Stimulated activated CD4-positive, alpha-beta T cell treated with anti-CD3 and anti-CD28 coated beads, Interleukin-15, amount 100 ng/mL, for 1 hour (primary cell): ENCODE measurements at places on chromosomes 3 and 15.

GRCh38 chr3:123153125-123154019 is 48.4 kb upstream of the SEC22A start:
- DNase-seq, result no peak

GRCh38 chr15:53869044-53869805 is 109.0 kb upstream of the UNC13C start:
- no peak for DNase-seq

DNA sequence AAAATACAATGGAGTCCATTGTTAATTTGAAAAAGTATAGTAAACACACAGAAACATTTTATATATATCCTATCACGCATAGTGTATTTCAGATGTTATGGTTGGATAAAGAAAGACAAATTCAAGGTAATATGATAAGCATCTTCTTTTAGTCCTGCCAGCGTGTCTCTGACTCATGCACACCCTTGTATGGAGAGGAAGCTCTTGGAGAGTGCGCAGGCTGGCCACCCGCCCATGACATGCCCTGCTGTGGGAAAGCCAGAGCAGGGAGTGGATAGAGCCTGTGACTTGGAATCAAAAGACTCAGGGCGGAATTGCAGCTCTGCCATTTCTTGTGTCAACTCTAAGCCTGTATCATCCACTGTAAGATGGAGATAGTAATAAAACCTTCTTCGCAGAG is 23.0 kb upstream of the COPG1 start:
- DNase-seq, result no peak

- DNase-seq, result no peak
Observed at GRCh38 chr3:52052831-52053306, 3.5 kb downstream of the DUSP7 start.

DNA sequence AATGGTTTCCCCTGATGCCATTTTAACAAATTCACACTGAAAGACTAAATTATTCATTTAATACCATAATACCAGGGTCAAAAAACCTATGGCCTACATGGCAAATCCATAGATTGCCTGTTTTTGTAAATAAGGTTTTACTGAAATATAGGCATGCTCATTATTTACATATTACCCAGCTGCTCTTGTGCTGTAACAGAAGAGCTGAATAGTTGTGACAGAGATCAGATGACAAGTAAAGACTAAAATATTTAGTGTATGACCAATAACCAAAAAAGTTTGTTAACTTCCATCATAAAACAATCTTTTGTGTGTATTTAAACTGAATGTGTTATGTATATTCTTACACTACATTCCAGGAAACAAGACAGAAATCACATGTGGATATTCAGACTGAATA is 60.2 kb downstream of the DENND4A start:
- DNase-seq, result no peak

DNA sequence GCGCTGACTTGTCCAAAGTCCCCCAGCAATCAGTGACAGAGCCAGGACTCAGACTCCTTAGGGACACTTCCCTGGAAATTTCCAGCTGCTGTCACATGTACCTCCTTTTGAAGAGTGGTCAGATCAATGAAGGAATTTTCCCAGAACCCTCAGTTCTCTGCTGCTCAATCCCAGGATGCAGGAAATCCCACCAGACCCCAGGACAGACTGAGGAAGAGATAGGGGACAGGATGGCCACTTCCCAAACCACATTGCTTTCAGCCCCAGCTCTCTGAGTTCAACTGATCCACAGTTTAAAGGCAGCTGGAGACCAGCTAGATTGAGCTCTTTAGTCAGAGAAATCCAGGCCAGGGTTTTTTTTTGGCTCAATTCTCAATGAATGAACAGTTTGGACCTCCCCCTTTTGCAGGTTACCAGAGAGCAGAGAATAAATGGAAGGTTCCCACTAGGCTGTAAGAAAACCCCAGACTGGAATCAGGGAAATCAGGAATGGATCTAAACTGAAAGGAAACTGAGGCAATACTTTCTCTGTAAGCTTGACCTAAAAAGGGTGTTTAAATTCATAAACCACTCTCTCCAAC is 1.5 kb downstream of the CYP1A1 start:
- DNase-seq, result no peak

DNA sequence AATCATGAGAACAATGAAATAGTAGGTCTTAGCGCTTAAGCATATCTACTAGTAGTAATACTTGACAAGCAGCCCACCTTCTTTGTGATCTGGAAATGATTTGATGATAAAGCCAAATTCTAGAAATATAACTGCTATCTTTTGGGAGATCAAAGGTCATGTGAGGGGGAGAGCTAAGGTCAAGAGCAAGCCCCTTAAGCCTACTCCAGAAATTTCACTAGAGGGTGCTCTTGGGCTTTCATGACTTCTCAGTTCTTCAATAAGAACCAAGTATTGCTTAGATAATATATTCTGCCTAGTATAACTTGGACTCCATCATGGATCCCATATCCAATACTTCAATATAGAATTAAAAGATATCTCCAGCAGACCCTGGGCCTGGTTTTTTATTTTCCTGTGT is 319.6 kb downstream of the ZBTB20 start:
- DNase-seq, result no peak

DNA sequence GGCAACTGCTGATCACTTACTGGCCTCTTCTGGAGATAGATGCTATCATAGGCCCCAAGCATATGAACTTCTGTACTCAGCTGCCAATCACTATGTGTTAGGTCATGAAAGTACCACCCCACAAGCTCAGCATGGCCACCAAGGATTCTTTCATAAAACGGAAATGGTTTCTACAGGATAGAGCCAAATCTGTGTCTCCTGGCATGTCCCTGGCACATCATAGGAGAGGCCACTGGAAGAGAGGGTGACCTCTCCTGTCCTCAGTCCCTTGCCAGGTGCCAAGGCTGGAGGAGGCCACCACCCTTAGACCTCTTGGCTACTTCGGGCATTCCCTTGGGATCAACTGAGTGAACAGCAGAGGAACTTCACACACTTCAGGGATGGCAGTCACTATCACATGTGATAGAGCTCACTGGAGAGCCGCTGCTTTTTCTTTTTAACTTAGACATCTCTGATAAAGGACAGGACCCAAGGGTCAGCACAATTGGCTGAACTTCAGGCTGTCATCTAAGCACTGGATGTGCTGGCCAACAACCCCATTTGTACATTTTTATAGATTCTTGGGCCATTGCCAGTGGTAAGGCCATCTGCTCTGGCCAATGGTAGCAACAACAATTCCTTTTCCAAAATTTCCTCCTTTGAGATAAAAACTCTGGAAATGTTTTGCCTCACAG is 425.2 kb downstream of the SQOR start:
- no peak for DNase-seq

GRCh38 chr15:27250223-27250622 is 279.2 kb downstream of the GABRG3 start:
- DNase-seq, result no peak

GRCh38 chr3:15064299-15064834 is 748 bp downstream of the MRPS25 start:
- no peak for DNase-seq

DNA sequence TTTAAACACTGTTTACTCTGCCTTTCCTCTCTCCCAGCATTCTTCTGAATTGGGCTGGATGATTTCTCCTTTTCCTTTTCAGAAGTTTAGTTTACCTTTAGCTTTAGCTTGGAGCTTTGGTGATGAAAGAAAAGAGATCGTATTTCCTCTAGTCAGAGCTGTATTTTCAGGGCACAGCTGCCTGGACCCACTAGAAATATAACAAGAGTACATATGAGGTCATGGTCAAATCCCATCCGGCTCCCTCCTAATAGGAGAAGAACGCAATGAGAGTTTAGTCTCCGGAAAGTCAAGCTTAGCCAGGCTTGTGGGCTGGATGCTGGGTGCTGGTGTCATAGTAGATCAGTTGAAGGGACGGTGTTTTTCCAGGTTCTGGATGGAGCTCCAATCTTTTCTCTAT is 177.1 kb upstream of the PFN2 start:
- DNase-seq, result no peak

DNA sequence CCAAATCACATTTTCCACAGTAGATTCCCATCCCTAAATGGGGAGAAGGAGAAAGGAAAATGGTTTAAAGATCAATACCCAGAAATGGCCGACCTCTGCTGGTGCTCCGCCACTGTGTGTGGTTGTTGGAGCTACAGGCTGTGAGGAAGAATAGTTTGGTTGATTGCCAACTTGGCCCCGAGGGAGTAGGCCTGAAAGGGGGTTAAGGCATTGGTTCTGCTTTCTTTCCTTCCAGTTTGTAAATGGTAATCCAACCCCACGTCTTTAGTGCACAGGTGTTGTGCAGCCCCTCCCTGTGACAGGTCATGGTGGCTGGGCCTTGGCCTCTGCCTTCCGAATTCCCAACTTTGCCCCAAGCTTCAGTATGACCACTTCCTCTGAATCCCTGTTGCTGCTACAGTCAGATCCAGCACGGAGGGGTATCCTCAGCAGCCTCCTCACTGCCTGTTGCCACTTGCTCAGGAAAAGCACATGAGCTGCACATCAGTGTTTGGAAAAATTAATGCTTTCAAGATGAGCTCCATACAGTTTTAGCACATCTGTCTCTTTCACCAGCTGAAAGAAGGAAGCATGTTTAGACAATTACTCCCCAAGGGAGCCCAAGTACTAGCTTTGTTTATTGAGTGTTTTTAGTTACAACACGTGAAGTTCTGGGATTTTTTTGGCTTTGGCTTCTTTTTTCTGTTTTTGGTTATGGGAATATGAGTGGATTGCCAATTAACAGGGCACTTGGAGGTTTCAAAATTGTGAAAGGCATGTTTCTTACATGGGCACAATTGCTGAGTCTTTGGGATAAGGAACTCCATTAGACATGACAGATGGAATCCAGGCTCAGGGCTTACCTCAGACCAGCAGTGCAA is 92.3 kb upstream of the ROPN1 start:
- no peak for DNase-seq

DNA sequence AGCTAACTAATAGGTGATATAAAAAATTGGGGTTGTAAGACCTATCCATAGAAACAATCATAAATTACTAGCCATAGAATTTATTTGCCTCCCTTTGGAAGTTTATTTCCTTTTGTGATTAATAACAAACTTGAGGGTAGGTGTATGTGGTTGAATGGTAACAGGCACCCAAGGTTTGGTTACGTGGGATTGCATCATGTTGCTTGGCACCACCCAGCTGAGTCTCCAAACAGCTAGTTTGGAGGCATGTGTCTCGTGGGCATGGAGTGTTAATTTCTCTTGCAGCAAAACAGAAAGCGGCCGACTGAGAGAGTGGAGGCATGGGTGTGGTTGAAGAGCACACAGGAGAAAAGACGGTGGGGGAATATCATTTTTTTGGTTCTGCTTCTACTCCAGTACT is 441.4 kb downstream of the CNTN4 start:
- DNase-seq, result no peak

GRCh38 chr3:71202848-71203533 is 380.5 kb downstream of the FOXP1 start:
- no peak for DNase-seq

DNA sequence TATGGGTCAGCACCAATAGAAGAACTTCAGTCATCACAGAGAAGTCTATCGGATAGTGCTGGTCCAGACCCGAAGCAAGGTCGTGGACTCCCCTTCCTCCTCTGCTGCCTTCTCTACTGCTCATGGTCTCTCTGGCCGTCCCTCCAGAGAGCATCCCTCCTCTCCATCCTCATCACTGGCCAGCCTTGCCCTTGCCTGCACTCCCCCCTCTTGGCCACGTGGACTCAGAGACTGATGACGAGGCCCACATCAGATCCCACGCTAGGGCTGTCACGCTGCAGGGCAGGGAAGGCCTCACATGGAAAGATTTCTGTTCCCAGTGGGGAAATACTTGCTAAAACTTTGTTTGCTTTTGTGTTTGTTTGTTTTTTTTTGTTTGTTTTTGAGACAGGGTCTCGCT is 35.3 kb downstream of the IGDCC3 start:
- DNase-seq, result no peak

- DNase-seq, result no peak
Observed at GRCh38 chr3:170098753-170099152, 61.0 kb downstream of the GPR160 start.

GRCh38 chr15:90677807-90678790 is 39.0 kb upstream of the BLM start:
- DNase-seq, result no peak

- no peak for DNase-seq
Observed at GRCh38 chr3:47436180-47436579, 39.6 kb downstream of the SCAP start.

GRCh38 chr3:54356261-54357045 is 234.1 kb downstream of the CACNA2D3 start:
- DNase-seq, result no peak

DNA sequence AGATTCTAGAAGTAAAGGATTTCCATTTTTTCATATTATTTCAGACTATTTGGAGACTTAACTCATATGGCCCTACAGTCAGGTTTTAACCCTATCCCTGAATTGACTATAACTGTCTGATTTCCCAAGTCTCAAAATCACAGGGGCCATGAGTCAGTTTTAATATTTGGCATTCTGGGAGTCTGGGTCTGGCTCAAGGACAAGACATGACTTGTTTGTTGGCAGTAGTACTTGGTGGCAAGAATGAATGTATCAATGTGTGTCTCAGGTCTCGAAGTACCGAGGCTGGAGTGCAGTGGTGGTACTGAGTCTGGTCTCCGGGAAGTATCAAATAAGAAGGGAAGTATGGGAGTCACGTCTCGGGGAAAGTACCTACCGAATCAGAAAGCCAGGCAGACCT is 10.8 kb downstream of the UMPS start:
- DNase-seq, result no peak

DNA sequence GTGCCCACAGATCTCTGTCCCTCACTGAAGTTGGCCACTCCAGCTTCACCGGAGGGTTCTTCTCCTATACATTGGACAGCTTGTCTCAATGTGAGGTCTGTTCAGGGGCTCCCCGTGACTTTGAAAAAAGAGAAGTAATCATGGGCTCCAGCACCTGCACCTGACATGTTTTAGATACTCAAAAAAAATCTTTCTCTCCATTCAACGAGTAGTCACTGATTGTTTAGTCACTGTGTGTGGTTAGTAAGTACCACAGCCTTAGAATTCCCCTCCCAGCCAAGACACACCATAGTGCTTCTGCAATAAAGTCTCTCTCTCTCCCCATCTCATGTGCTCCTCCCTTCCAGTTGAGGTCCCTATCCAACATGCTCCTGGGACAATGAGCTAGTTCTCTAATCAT is 18.6 kb downstream of the CCR9 start:
- DNase-seq, result no peak

DNA sequence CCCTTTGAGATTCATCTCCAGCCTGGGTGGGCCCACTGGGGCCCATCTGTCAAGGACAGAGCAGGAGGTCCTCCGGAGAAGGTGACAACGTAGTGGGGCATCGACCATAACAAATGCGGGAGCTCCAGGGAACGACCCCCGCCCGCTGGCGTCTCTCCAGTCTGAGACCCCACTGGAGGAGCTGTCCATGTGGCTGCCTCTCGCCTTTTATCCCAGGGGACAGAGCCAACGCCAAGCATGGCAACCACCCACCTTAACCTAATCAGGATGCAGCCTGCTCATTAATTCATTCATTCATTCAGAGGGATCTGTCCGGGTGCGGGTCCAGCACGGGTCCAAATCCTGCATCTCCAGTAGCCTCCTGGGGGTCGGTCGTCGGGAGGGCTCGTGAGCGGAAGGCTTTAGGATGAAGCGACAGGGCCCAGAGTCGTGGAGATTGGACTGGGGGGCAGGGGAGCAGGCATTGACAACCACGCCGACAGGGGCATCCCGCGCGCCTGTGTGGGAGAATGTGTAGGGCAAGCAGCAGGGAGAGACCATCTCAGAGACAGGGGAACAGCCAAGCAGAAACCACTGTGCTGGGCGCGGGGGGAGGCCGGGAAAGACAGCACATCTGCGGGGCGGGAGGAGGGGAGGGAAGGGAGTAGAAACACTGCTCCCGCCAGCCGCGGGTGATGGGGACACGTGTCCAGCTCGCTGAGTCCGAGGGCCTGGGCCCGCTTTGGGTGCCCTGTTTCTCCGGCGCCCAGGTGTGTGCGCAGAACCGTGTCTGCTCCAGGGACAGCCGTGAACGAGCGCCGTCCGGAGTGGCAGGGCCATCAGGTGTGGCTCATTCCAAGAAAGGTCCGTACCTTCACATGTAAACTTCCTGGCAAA is 1.9 kb downstream of the PIGZ start:
- DNase-seq, result no peak
